ENCODE measurements at places on chromosomes 1 and 21.

DNA sequence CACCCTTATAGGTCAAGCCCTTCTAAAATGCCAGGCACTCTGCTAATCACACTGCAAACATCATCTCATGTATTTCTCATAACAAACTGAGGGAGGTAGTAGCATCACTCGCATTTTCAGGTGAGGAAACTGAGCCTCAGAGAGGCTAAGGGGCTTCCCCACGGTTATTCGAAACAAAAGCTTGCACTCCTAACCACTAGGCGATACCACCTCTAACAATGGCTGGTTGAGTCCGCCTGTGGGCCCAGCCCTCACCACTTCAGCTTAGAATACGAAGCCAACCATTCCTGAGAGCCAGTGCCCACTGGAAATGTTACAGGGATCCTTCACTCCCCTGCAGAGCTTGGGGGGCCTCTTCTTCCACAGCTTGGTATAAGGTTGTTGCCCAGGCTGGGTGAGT is 65.3 kb upstream of the TENT5C start:
- DNase-seq: no peak

GRCh38 chr1:150162862-150163706 is 13.4 kb downstream of the PLEKHO1 start:
- no peak for DNase-seq

DNA sequence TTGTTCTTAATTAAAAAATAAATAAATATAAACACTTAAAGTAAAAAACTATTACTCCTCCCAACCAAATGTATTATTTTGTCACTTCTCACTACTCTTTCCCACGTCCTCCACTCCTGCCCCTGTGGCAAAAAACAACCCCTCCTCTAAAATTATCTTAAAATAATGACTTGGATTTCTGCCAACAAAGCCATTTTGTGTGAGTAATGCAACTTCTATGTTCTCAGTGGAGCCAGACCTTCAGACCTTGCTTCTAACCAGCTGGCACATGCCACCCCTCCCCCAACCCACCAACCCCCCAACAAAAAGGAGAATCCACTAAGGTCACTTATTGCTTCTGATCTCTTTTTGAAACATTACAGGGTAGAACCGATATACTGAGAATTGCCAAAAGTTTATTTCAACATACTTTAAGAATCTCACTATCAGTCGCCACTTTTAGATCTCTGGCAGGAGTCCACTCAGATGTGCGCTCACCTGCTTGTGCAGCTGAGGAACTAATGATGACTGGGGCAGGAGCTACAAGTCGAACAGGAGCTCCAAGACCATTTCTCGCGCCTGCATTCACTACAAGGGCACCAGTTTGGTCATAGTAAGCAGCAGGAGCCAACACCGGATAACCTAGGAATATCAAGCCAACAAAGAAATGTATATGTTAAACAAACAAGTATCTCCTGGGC is 58.3 kb upstream of the SDC3 start:
- no peak for DNase-seq

GRCh38 chr1:62144238-62144831 is 50.3 kb upstream of the L1TD1 start:
- no peak for DNase-seq

DNA sequence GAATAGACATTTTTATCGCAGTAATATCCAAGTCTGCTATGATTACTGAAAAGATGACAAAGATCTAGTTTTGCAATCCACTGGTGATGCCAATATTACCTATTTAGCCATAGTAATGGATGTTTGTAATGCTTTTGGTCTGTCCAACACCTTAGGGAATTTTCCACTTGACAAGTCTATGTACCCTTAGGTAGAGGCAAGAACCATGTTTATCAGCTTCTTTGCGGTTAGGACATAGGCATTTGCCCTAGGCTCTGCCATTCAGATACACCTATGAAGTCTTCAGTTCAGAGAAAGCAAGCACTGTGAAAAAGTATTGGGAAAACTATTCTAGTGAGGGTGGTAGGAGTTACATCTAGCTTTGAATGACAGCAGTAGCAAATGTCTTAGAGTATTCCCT is 40.2 kb upstream of the SLC35D1 start:
- DNase-seq: no peak

DNA sequence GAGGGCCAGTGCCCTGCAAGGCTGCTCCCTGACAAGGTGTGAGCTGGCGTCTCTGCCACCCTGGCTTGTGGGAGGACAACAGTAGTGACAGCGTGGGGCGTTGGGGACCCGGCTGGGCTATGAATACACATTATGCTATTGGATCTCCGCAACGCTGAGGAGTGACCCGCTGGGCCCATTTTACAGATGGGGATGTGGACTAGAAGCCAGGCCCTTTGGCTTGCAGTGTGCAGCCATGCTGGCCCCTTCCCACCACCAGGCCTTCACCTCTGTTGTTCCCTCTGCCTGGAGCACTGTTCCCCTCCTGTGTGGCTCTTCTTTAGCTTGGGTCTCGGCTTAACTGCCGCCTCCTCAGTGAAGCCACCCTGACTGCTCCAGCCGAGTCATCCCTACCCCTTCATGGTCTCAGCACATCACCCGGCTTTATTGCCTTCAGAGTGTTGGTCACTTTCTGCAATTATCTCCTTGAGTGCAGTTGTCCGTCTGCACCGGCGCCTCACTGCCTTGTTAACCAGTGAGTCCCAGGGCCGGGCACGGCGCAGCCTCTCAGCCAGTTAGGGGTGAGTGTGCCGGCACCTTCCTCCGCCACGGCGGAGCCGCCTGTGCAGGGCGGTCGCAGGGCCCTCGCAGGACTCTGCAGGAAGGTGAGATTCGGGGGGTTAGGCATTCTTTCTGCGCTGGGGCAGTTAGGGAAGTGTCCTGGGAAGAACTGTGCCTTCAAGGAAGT is 84.4 kb upstream of the ACTL8 start:
- no peak for DNase-seq

GRCh38 chr1:24294716-24295371 is 24.3 kb upstream of the GRHL3 start:
- no peak for DNase-seq

GRCh38 chr1:95558791-95559190 is 324.8 kb downstream of the RWDD3 start:
- DNase-seq: no peak

DNA sequence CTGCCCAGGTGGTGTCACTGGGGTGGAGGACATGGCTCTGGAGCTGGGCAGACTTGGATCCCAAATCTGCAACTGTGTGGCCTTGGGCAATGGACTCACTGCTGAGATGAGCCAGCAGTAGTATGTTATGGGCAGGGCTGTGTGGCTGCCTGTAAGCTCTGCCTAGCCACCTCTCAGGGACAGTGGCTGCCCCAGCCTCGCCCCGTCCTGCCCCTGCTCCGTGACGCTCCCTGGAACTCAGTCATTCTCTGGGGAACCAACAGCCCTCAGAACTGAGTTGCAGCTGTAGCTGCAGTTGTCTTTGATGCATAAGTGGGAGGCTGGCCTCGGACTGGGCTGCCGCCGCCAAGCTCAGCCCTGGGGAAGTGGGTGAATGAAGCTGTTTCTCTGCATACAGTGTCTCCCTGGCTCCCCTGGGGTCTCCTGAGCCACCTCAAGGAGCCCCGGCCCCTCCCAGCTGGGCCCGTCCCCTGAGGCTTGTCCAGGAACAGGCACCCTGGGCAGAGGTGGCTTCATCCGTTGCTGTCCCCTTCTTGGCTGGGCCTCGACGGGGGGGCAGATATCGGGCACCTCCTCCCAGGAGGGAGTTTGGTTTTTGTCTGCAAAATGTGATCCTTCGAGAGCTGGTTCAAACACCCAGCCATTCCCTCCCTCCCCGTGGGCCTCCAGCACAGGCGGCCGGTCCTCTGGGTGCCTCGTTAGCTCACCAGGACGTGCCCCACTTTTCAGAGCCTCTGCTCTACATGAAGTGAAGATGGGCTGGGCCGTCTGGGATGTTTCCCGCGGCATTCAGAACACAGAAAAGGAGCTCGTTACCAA is 26.2 kb upstream of the PLCH2 start:
- DNase-seq: no peak

DNA sequence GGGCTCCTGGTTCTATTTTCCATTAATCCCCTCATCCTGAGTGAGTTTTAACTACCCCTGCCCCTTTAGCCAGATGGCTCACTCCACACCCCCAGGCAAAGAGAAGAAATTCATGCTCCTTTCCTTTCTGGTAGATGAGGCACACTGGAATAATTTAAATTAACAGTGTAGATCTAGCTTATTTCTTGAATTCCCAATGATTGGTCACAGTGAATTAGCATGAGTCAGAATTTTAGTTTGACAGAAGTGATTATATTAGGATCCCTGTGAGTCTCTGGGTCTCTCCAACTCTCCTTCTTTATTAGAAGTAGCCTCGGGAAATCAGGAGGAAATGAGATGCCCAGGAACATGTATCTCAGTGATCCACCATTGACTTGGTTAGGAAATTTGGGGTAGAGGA is 103.1 kb upstream of the KAZN start:
- DNase-seq: no peak

- no peak for DNase-seq
Observed at GRCh38 chr1:997993-998744, 1.7 kb downstream of the HES4 start.
